ENCODE measurements at places on chromosomes 16 and 17. TPM values are rescaled to one million over a fixed set of nuclear protein-coding genes. Genes with fewer than 3 reads are reported as not detected.

The CD300E gene
- not detected for total RNA-seq

The FBXW10 gene
- not detected for total RNA-seq

The KRT16 gene
- total RNA-seq: not detected

The NPIPB9 gene
- total RNA-seq: 1.8 TPM

The GRIN2A gene
- total RNA-seq: 1.5 TPM

The ATP1B2 gene
- 15.4 TPM for total RNA-seq

Data from H9 (cell line).